MG63 (cell line): ENCODE measurements at places on chromosomes 5 and 9. TPM values are rescaled to one million over a fixed set of nuclear protein-coding genes. Genes with fewer than 3 reads are reported as not detected.

DNA sequence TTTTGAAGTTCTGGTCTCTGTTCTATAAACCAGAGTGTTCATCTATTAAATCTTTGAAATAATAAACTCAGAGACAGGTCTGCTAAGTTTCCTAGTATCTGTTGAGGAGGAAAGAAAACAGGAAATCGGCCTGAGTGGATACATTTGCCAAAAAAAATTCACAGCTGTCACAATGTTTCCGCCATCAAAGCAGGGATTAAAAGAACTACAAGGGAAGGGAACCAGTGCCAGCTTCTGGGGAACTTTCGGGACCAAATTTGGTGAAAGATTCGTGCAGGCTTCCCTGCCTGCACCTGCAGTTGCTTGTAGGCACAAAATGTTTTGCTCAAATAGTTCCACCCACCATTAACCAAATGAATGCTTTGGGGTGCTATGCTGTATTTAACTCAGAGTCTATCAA is 267.5 kb downstream of the MSX2 start:
- DNase-seq: no peak

DNA sequence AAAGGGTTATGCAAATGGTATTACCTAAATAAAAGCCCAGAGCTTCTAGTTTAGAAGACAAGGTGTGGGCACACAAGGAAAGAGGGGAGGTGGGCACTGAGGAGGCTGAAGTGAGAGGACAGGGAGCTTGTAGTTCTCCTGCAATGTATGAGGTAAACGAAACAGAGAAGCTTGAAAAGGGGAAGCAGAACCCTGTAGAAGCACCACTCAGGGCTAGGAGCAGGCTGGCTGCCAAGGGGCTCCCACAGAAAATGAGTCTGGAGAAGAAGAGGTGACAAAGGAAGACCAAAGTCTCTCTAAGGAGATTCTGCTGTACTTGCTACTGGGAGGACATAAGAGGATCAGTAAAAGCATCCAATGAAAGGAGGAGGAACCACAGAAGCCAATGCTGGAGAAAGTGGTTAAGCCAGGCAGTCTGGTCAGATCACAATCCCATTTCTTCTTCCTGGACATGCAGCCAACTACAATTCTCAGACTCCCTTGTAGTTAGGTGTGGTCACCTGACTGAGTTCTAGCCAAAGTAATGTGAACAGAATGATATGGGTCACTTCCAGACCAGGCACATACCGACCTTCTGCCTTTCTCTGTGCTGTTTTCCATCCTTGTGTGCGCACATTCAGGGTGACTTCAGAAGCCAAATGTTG is 174.5 kb upstream of the MAP3K1 start:
- DNase-seq: no peak

- no peak for DNase-seq
Measured at GRCh38 chr9:116724123-116724522, 37.0 kb downstream of the TRIM32 start.

GRCh38 chr9:132511191-132511999 is 71.0 kb upstream of the BARHL1 start:
- no peak for DNase-seq

DNA sequence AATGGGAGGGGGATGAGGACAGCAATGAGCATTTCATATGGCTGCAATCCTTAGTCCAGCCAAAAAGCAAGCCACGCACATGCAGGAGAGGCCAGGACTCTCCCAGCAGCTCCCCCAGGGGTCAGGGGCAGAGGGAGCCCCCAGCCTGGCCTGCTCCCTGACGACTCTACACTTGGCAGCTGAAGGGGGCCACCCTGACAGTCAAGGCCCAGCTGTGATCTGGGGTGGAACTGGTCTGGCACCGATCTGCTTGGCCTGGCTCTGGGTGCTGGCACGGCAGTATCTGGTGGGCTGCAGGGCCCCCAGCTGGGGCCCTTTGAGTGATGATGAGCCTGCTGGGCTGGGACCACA is 118.1 kb downstream of the ADAMTS2 start:
- no peak for DNase-seq

DNA sequence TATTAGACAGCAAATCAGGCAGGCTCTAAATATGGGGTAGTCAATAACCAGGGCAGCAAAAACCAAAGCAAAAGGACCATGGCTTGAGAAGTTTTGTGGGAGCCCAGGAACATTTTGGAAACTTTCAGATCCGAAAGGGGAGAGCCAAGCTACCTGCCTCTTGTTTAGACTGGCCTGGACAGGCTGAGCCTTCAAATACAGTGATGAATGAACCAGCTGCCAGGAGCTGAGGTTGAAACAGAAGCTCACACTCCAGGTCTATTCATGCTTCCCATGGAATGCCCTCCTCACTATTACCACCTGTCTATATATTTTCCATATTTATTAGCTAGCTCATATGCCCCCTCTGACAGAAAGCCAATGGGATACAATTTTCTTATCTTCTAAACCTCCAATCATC is 150.8 kb upstream of the SLC44A1 start:
- DNase-seq: no peak

DNA sequence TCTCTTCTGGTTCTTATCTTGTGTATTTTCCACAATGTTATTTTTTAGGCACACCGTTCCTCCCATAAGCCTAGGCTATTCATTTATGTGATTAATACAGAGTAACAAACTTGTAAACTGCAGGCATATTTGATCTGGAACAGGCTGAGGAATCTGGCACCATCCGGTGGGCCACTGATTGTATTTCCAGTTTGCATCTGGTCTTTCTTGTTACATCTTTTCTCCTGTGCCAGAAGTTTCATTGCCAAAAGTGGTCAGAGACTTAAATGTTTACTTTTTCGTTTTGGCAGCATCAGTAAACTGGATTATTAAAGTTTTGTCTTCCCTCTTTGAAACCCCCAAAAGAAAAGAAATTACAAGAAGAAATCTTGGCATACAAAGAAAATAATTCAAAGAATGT is 17.9 kb upstream of the ZCCHC7 start:
- DNase-seq: peak; percentile 18

DNA sequence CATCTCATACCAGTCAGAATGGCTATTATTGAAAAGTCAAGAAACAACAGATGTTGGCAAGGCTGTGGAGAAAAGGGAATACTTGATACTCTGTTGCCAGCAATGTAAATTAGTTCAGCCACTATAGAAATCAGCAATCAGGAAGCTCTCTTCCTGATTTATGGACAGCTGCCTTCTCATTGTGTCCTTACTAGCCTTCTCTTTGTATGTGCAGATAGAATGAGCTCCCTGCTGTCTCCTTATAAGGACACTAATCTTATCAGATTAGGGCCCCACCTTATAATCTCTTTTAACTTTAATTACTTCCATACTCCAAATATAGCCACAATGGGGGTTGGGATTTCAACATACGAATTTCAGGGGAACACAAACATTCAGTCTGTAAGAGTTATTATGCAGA is 38.0 kb downstream of the KCNV2 start:
- DNase-seq: no peak

- peak; percentile 14 for DNase-seq
Measured at GRCh38 chr9:117414906-117415331, at the start of gene ASTN2. Gene ASTN2 (minus strand): TSS chr9:117415057. CDS start chr9:117414938, 119 bp downstream.

- DNase-seq: no peak
Measured at GRCh38 chr5:158933494-158934318, 166.0 kb downstream of the EBF1 start.

DNA sequence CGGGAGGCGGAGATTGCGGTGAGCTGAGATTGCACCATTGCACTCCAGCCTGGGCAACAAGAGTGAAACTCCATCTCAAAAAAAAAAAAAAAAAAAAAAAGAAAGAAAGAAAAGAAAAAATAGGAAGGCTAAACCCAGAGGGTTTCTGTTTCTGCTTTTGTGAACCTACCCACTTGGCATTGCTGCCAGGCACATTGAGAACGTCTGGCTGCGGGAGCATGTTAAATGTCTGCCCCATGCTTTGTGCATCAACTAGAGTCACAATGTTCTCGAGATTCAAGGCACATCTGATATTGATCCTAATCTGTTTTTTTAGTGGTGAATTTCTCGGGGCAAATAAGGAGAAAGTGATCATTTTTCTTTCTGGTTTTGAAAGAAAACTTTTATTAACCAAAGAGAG is 2.8 kb downstream of the SLC25A25 start:
- no peak for DNase-seq

FGFR4 gene
- total RNA-seq: 51.3 and 96.6 TPM in 2 replicates

ADAMTSL2 gene
- total RNA-seq: 0.10 and 0.72 TPM in 2 replicates
